ENCODE measurements at places on chromosomes 4 and X. TPM values are rescaled to one million over a fixed set of nuclear protein-coding genes. Genes with fewer than 3 reads are reported as not detected.
A peak's percentile ranks its signal among the peaks of the same experiment; 100 is the strongest.

DNA sequence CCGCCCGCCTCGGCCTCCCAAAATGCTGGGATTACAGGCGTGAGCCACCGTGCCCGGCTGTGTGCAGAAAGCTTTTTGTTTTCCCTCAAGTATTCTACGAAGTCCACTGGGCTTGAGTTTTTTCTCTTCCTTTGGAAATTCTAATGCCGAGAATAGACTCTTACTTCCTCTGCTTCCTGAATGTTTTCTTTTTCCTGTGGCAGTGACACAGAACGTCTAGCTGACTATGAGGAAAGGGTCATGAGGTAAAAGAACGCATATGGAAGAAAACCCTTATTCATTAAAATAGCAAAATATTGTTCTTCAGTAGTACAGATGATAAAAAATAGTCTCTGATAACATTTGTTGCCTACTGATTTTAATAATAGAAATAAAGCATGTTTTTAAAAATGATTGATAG lies 4.9 kb upstream of the SLC25A4 start:
- DNase-seq = no peak

- DNase-seq = no peak
Measured at GRCh38 chr4:78222575-78223186, 165.6 kb downstream of the FRAS1 start.

DNA sequence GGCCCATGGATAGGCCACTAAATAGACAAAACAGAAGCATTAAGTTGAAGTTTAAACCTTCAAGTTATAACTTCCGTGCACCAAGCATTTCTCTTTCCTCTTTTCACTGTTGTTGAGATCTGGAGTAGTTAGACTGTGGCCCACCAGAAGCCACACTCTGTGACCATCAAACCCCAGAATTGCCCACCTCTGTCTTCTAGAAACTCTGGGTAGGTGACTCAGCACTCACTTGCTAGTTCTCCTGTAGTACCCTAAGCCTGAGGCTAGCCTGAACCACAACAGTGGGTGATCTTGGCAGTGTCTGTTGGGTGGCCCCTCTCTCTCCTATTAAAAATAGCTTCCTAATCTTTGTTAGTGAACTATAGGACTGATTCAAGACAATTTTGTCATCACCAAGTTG lies 24.6 kb upstream of the CD40LG start:
- no peak for DNase-seq

- DNase-seq = peak; percentile 17
Measured at GRCh38 chr4:102299354-102300107, 45.8 kb downstream of the SLC39A8 start.

GRCh38 chr4:57195622-57196021 lies 85.4 kb upstream of the IGFBP7 start:
- no peak for DNase-seq

GRCh38 chr4:86549163-86549788 lies 44.8 kb upstream of the PTPN13 start:
- DNase-seq = no peak

- no peak for DNase-seq
Measured at GRCh38 chr4:30718021-30718542, 2.1 kb upstream of the PCDH7 start.

DNA sequence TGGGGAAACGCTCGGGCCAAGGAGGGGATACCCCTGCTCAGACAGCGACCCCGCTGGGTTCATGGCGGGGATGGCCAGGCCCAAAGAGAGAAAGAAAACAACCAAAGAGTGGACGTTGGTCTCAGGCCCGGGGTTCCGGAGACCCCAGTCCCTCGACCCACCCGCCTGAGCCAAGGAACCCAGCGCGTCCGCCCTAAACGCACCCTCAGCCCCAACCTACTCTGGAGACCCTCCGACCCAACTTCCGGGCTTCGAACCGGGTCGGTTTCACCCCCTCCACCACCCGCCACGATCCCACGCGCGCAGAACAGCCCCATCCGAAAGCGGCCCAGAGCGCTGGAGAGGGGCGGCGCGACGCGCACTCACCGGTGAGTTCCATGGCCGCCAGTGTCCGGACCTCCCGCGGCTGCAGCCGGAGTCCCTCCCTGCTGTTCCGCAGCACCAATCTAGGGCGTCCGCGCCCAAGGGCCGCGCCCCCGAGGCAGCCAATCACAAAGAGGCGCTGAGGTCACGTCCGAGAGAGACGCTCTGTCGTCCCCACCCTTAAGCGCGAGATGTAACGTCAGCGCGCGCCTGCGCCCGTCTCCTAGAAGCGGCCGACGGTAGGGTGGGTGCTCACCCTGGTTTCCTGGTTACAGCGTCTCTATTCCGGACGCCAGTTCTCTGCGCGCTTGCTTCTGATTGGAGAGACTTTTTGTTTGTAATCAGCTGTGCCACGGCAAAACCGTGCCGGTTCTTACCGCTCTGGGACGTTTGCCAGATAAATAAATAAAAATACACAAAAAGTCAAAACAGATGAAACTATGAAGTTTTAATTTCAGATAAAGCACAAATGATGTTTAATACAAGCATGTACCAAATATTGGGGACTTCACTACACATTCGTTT lies at the start of gene PIGA:
Gene PIGA (minus strand): TSS at position 389 of the 888 bp plus-strand sequence. CDS start 3,593 bp downstream, outside the sequence.
- peak; percentile 89 for DNase-seq

XG gene
- polyA plus RNA-seq = 0.53 TPM

FGF5 gene
- polyA plus RNA-seq = 0.10 TPM

CLDN2 gene
- 70.1 TPM for polyA plus RNA-seq

SYAP1 gene
- polyA plus RNA-seq = 39.5 TPM

TRAM1L1 gene
- 15.1 TPM for polyA plus RNA-seq
